ENCODE measurements at places on chromosomes 7 and 10. TPM values are rescaled to one million over a fixed set of nuclear protein-coding genes. Genes with fewer than 3 reads are reported as not detected.
A peak's percentile ranks its signal among the peaks of the same experiment; 100 is the strongest.

Gene PTF1A
- total RNA-seq: not detected

Gene AOC1
- 6.3 TPM for total RNA-seq

- no peak for ATAC-seq
Measured at GRCh38 chr10:68218786-68219185, 13.1 kb downstream of the ATOH7 start.

GRCh38 chr10:44713307-44713706 lies 197.8 kb upstream of the TMEM72 start:
- no peak for ATAC-seq

DNA sequence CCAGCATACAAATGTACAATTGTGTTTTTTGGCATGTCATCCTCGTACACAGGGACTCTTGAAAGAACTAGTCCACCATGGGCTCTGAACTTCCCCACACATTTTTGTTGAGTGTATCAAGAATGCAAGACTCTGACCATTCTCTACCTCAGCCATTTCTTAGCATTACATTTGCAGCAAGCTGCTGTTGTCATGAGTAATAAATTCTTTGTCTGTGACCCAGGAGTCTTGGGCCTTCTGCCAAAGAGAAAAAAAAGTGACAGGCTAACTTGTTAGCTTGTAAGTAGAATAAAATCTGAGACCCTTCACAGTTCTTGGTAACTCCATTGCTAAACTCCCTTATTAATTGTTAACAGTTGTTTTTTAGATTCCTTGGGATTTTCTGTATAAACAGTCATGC lies 542.3 kb upstream of the MBL2 start:
- ATAC-seq: no peak

GRCh38 chr7:25940086-25940906 lies 211.7 kb upstream of the NFE2L3 start:
- peak; percentile 95 for ATAC-seq
